ENCODE measurements at places on chromosomes 5 and 9.

- no peak for DNase-seq
These were observed 85.2 kb upstream of the CDH12 start for GRCh38 chr5:22938362-22938761.

- no peak for DNase-seq
These were observed 195.6 kb downstream of the ELAVL2 start for GRCh38 chr9:23630488-23630887.

DNA sequence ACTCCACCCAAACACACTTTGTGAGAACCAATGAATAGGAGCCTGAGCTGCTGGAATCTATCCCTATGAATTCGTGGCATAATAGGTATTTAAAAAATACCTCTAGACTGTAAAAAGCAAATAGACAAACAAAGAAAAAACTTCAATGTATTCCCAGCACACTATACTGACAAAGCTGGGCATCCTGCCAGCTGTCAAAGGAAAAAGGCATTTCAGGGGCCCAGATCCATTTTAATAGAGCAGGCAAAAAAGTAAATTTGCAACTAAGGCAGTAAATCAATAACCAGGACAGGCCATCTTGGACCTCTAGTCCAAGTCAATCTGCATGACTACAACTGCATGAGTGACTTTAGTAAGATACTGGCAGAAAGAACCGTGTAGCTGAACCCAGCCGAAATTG is 25.6 kb upstream of the LARP1 start:
- peak; percentile 16 for DNase-seq

DNA sequence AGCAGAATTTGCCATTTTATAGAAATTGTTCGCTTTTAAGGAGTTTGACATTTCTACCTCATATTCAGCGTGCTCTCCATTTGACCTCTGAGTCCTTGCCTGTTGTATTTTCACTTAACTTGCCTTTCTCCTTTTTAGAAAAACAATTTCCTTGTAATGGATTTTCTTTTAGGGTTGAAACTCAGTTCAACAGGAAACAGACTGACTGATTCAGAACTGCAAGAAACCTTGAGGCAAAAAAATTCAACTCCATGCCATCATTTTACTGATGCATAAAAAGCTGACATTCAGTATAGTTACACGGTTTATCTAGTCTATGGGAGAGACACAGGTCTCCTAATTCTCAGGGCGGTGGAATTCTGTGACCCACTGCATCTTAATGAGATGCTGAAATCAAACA is 59.8 kb downstream of the MRPS30 start:
- DNase-seq = no peak

- DNase-seq = no peak
These were observed 417.2 kb upstream of the C9orf72 start for GRCh38 chr9:27990524-27990923.

- DNase-seq = no peak
These were observed 29.3 kb downstream of the RASGEF1C start for GRCh38 chr5:180179442-180180420.

DNA sequence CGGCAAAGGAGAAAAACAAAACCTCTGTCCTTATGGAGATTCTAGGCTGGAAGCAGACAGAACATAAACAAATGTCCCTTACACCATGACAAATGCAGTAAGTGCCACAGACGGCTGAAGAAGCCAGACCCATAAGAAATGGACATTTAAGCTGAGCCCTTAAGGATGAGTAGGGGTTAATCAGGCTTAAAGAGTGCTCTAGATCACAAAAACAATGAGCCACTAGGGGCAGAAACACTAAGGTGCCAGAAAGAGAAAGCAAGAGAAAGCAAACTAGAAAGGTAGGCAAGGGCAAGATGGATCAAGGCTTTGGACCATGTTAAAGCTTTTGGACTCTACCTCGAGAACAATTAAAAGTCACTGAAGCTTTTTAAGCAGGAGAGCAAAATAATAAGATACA is 326.9 kb upstream of the WWC1 start:
- no peak for DNase-seq

DNA sequence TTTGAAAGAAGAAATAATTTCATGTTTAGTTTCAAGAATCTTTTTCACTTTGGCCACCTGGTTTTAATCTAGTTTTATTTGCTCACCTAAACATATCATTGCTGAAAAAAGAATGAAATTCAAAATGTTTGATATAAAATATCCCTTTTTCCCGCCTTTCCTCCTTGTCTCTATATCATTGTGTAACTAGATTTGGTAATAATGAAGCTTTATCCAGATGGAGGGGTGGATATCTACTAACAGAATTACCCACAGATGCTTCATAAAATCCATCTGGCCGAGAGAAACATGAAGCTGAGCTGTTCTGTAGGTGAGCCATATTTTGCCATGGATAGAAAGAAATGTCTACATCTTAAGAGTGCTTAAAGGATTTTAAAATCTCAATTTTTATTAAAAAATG is 214.7 kb downstream of the ICE1 start:
- DNase-seq = no peak

DNA sequence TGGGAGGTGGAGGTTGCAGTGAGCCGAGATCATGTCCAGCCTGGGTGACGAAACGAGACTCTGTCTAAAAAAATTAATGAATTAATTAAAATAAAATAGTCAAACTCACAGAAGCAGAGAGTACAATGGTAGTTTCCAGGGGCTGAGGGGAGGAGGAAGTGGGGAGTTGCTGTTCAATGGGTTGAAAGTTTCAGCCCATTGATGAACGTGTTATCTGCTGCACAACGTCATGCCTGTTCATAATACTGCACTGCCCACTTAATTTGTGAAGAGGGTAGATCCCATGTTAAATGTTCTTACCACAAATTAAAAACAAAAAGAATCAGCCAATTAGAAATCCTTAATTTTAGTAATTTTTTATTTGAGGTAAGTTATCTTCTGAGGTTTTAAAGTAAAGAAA is 16.4 kb upstream of the RUFY1 start:
- no peak for DNase-seq

DNA sequence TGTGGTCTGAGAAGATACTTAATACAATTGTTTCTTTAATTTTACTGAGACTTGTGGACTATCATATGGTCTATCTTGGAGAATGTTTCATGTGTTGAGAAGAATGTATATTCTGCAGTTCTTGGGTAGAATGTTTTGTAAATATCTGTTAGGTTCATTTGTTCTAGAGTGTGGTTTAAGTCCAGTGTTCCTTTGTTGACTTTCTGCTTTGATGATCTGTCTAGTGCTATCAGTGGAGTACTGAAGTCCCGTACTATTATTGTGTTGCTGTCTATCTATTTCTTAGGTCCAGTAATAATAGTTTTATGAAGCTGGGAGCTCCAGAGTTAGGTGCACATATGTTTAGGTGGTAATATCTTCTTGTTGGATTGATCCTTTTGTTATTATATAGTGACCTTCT is 36.1 kb downstream of the IQGAP2 start:
- DNase-seq = no peak

DNA sequence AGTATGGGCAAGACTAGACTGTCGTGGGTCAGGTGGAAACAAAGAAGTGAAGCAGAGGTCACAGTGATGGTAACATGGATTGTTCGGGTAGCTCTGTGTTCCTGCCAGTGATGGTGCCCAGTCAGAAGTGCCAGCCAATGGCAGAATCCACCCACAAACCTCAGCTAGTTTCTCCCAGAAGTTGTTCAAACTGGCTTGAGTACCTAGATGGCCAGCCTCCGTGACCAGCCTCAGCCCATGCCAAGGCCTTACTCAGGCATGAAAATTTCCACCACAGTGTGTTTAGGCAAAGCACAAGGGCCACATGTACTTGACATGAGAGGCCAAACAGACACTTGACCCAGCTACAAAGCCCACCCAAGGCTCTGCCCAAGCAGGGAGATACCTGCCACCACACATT is 19.4 kb upstream of the BTNL9 start:
- DNase-seq = no peak

GRCh38 chr9:123343443-123344191 is 12.4 kb upstream of the CRB2 start:
- no peak for DNase-seq

DNA sequence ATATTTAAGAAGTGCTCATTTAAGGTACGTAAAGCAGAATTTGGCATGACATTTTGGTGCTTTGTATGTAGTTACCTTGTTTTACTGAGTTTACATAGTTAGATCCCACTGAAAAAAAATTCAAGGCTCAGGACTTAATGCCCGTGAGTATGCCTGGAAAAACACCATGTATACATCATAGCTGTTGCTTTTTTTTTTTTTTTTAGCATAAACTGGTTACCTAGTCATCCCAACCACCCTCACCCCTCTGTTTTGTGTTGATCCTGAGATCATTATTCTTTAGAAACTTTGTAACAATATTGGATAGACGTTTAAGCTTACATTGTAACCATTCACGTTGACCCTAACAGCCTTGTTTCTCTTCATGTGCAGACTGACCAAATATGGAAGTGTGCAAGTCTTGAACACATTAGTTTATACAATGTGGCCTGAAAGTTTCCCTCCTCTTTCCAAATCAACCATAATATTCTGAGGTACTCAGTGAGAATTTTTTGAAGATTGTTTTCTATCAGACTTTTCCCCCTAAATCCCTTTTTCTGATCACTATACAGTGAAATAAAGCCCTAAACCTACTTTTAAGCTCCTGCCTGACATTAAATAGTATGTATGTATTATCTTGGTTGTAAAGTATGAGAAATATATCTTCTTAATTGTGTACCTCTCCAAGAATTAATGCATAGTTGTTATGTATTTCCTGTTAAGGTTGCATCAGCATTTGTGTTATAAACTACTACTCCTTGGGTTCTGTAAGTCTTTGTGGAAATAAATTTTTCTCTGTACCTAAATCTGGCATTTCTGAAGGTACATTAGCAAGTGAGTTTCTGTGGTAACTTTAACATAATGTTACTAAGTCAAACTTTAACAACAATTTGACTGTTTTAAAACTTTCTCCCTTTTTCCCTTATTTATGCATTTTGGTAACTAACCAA is 4.4 kb downstream of the RABGAP1 start:
- no peak for DNase-seq

GRCh38 chr5:11719888-11720481 is 184.3 kb downstream of the CTNND2 start:
- DNase-seq = no peak

DNA sequence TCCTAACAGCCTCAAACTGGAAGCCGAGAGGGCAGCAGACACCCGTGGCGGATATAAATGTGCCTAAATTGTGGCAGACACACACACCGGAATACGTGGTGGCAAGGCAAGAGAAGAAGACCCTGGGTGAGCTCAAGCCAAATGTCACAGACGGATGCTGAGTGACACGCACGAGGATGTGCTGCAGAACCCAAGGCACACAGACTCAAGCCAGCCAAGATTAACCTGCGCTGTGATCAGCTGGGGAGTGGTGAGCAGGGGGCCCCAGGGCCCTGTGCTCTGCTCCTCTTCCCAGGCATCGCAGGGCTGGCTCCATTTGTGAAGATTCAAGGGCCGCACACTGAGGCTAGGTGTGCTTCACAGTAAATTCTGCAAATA is 16.4 kb downstream of the SEMA4D start:
- no peak for DNase-seq

GRCh38 chr9:71483436-71483835 is 284.9 kb downstream of the CEMIP2 start:
- DNase-seq = no peak

DNA sequence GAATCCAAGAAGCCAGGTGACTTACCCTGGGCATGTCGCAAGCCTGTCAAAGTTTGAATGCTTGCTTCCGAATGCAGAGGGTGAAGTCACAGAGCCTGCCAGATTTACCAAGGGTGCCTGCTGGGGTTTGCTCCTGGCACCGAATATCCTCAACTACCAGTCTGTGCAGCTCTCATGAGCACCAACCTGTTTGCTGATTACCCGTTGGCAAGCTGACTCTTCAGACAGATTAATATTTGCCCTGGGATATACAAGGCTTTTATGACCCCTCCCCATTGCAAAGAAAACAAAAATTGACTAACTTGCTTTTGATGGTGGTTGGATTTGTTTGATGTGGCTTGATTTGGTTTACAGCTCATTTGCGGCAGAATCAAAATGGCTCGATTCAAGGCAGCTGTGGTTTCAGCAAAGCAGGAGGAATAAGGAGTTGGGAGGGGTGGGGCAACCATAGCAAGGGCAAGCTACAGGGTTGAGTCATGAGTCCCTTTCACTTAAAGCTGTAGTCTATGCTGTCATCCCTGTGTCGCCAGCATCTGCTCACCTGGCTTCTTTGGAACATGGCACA is 82.3 kb upstream of the AGXT2 start:
- no peak for DNase-seq

GRCh38 chr5:15010936-15011335 is 139.4 kb upstream of the ANKH start:
- no peak for DNase-seq

GRCh38 chr5:109844695-109845094 is 155.0 kb downstream of the MAN2A1 start:
- peak; percentile 51 for DNase-seq

- DNase-seq = peak; percentile 35
These were observed 316.6 kb downstream of the TLE1 start for GRCh38 chr9:81372628-81373191.

DNA sequence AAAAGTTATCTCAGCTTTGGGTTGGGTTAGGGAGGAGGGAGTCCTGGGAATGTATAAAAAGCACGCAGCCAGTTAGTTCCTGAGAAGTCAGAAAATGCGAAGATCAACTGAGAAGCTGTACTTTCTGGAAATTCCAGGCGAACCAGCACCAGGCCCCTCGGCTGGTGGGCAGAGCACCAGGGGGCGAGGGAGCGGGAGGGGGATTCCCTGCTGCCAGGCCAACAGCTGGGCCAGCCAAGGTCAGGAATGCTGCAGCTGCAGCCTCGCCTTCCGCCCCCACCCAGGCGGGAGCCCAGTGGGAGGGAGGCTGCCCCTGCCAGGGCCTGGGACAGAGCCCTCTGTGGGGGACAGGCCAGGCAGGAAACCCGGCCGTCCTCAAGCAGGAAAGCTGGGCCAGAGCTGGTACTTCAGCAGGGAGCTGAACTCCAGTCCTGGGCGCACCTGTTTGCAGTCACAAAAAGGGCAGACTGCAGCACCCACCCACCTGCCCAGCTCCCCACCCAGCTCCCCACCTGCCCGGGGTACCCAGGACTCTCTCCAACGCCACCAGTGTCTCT is 35.5 kb downstream of the VAV2 start:
- DNase-seq = peak; percentile 46

- DNase-seq = no peak
These were observed 614.5 kb downstream of the HINT1 start for GRCh38 chr5:130550562-130550928.

- DNase-seq = no peak
These were observed 114.7 kb downstream of the ARL15 start for GRCh38 chr5:54195701-54196100.

DNA sequence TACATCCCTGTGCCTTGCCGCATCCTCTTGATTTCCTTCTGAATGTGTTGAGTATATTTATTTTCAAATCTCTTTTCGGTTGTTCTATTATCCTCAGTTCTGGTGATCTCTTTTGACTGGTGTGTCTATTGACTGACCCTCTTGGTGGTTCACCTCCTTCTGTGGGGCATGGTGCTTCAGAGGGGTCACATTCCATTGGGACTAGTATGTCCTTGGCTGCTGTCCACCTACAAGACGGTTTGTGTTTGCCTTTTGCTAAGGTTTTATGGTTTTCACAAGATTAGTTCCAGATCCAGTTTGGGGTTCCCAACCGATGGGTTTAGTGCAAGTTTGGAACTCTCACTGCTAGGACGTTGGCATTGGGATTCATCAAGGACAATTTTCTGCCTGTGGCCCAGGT is 66.6 kb downstream of the PHF2 start:
- peak; percentile 51 for DNase-seq

GRCh38 chr9:16312962-16313546 is 557.4 kb downstream of the BNC2 start:
- no peak for DNase-seq
